ENCODE measurements at places on chromosomes 2 and 18.

GRCh38 chr2:228840113-228840742, 430.9 kb downstream of the PID1 start:
- DNase-seq = no peak

GRCh38 chr2:165563468-165564225, 94.1 kb downstream of the CSRNP3 start:
- DNase-seq = no peak

DNA sequence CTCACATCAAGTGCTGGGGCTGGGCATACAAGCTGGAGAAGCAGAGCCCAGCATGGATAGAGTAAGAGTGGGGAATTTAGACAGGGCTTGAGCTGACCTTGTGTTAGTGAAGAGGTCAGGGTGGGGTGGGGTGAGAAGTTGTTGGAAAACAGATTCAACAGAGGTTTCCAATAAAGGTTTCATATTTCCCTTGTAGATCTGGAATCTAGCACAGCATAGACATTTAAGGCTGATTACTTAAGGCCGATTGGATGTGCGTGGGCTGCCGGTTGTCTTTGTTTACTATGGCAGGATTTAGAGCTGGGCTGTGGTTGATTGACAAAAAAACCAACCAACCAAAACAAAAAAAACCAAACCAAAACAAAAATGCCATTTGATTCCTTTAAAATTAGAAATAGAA, 114.9 kb upstream of the SEC11C start:
- no peak for DNase-seq

DNA sequence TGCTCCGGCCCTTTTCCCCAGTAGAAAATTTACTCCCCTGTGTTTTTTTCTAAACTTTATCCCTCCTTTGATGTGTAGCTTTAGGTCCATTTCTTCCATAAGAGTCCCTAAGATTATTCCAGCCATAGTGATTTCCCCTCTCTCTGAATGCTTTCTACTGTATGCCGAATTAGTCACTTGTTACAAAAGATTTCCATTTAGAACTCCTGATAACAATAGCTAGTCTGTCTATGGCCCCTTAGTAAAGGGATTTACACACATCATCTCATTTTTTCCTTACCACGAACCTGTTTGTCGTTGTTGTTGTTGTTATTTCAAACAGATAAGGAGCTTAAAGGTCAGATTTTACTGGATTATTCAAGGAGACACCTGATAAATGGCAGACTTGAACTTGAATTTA, 256.1 kb downstream of the PAX3 start:
- DNase-seq = no peak

DNA sequence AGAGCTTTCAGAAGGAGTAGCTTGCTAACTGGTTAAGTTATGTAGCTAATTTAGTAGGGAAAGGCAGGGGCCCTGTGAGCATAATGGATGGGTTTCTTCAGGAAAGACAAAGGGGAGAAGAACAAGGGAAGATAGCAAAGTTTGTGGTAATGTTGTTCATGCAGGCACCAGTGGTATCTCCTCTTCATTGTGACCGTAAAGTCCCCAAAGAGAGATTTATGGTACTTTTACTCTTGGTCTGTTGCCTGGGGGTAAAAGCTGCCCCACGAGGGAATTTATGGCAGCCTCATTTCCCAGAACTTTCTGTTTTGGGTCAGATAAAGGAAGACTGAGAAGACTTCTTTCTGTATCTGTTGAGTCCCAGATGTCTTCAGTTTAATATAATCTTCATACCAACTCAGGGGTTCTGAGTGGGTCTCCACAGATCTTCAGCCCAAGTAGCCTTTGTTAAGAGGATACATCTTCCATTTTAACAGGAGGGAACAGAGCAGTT, 27.5 kb downstream of the MALT1 start:
- no peak for DNase-seq

- DNase-seq = no peak
Measured at GRCh38 chr2:237616734-237617586, 10.4 kb upstream of the LRRFIP1 start.

DNA sequence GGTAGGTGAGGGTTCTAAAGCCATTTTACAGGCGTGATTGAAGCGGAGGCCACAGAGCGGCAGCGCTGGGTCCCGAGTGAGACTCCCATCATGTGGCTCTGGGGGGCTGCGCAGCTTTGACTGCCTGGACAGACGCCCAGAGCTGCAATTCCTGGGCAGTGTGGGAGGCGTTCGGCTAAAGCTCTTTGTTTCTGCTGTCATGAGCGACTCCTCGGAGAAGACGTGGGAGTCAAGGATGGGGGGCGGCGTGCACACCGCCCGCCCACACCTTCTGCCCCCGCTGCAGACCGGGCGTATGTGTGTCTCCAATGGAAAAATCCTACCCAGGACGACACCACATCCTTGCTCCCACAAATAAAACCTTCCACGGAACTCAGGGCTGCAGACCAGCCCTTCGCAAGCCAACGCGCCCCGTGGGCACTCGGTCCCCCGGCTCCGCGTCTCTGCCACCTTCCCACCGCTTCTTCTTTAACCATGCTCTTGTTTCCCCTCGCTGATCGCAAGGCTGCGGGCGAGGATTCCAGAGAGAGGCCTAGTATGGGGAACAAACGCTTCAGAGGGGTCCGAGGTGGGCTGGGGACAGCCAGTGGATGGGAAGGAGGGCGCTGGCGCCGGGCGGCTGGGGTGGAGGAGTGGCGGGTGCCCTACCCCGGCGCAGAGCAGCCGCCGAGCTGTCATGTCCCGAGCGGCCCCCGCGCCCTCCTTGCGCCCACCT, 680 bp upstream of the LBH start:
- no peak for DNase-seq

DNA sequence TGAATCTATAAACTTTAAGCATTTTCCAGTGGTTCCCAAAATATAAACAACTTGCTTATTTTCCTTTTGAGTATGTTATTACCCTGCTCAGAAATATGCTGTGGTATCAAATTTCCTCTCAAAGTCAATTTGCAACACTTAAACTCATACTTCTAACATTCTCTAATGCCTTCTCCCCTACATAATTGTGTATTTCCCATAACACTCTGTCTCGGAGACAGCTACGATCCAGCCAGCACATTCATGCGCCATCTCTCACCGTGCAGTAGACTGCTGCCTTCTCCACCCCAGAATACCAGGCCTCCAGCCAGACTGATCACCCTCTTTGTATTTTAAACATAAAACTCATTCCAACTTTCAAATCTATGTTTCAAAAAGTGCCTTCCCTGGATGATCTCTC, 41.8 kb downstream of the TIMM21 start:
- DNase-seq = no peak

GRCh38 chr2:127877136-127877535, 8.6 kb downstream of the AMMECR1L start:
- no peak for DNase-seq

GRCh38 chr2:100260712-100261620, 61.3 kb downstream of the LONRF2 start:
- peak; percentile 55 for DNase-seq

GRCh38 chr18:51195451-51196117, 1.9 kb downstream of the MEX3C start:
- no peak for DNase-seq

DNA sequence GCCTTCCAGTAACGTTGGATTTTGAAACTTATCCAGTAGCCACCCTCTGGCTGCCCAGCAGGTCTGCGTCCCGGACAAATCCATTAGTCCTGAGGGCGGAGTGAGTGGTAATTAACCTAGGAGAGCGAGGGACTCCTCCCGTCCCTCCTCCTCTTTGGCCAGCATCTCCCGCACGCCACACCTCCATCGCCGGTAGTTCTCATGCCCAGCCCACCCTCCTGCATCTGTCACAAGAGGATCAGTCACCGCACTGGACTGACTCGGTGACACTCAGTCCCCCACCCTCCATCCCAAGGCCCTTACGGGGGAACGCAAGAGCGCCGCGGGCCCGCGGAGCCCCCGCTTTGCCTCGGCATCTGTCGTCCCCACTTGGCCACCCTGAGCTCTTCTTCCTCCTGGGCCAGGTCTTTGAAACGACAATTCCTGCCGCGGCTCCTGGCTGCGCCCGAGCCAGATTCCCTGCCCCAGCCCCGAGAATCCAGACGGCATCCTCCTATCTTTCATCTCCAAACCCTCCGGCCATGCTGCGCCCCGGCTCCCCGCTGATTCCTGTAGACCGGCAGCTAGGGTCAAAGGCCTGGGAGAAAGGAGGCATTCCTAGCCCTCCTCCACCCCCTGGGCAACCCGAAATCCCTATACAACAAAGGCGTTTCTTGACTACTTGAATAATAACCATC, 77.5 kb downstream of the EIF2AK3 start:
- DNase-seq = no peak

GRCh38 chr2:222315443-222316121, 16.8 kb upstream of the PAX3 start:
- no peak for DNase-seq

- no peak for DNase-seq
Measured at GRCh38 chr2:160336105-160336504, 136.0 kb upstream of the ITGB6 start.

GRCh38 chr2:154427453-154427852, 271.0 kb upstream of the KCNJ3 start:
- DNase-seq = no peak

- DNase-seq = no peak
Measured at GRCh38 chr2:168541858-168542257, 85.8 kb downstream of the CERS6 start.

DNA sequence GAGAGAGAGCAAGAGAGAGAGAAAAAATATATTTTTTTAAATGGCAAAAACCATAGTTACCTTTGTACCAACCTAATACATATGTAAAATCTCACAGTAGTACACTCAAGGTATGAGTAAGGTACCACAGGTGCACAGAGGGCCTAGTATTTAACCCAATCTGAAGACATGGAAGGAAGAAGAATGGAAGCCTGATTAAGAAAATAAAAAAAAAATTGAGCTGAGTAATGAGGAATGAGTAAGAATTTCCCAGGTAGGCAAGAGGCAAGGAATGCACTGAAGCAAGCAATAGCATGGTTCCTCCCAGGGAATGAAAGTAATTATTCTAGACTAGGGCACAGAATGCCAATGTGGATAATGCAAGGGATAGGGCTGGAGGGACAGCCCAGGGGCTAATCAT, 294.2 kb downstream of the FIGN start:
- no peak for DNase-seq

DNA sequence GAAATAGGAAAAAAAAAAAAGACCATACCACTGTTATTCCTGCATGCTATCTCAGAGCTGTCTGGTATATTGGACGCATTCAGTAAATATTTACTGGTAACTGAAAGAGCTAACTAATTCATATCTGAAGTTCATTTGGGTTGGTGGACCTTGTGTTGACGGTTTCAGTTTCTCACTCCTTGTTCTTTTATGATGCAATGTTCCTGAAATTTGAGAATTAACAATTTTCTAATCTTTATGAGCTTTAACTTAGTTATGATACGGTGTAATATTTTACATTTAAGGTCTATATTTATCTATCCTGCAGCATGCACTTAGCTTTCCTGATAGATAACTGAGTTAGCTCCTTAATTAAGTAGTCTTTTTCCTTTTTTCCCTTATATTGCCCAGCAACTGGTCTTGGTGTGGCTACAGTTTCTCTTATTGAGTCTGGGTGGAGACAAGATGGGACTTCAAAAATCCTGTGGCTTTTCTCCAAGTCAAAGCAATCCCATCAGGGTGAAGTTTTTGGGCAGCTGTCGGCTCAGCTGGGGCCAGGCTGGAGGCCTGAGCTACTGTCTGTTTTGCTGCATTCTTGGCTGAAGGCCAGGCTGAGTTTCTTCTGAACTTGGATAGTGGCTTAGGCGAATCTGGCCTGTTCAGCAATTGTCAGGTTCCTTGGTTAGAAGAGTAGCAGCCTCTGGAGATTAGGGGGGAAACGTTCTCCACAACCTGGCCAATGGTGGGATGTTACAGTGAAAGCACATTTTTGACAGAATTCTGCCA, 78.4 kb upstream of the MEX3C start:
- DNase-seq = peak; percentile 1

DNA sequence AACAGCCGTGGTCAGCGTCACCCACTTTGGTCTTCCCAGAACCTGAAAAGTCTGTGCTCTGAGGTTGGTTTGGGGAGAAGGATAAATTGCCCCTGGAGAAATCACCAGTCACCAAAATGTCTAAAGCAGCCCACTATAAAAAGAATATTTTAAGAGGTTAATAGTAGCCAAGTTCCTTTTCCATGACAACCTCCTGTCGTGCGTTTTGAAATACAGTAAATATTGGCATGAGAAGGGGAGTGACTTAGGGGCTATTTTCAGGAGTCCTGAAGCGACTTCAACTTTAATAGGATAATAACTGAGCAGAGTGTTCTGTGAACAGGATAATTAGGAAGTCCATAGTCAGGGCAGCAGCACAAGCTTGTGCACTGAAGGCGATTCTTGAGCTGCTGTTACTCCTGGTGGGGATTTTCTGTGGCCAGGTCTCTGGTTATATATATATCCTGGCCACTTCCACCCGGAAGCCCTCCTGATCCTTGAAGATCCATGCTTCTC, 49.3 kb downstream of the RNF144A start:
- no peak for DNase-seq

DNA sequence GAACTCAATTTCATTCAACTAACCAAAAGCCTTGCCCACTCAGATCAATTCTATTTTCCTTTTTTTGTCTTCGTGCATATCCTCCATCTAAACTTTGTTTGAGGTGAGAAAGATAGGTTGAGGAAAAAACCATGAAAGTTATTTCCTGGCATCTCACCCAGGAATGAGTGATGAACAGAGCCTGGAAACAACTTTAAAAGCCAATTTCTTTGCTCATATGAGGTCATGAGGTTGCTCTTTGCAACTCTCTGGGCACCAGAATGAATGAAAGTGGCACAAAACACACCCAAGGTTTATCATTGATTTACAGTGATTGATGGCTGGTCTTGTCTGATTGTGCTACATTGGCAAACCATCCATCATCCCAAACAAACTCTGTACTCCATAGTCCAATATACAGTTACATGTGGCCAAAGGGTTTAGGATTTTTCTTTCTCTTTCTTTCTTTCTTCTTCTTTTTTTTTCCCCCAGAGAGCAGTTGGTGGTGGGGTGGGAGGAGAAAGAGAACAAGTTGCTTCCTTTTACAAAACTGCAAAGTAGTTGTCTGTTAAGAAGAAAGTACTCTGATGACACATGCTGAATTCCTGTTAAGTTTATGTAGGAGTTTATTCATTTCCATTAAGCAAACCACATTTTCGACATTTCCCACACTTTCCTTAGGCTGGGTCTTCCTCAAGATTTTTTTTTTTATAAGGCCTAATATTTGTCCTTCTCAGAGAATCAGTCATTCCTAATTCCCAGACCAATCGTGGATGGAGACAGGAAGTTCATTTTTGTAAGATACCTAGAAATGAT, 575.9 kb upstream of the ZEB2 start:
- DNase-seq = no peak

- no peak for DNase-seq
Measured at GRCh38 chr2:6995391-6996097, 78.3 kb downstream of the RNF144A start.

DNA sequence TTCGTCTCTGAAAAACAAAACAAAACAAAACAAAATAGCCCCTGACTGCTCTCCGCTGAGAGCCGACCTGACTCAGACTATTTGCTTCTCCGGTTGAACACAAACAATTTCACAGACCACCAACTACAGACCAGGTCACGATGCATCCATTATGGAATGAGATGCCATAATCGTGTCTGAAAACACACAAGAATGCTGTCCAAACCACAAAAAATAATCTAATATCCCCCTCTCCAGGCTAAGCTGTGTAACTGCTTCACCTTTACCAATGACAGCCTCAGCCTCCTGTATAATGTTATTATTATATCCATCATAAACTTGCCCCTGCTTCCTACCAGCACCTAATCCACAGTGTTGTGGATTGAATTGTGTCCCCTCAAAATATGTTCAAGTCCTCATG, 114.7 kb downstream of the DNAH6 start:
- peak; percentile 36 for DNase-seq

Data from HS-27A (cell line).